ENCODE measurements at places on chromosomes 12 and 14.
A peak's percentile ranks its signal among the peaks of the same experiment; 100 is the strongest.

DNA sequence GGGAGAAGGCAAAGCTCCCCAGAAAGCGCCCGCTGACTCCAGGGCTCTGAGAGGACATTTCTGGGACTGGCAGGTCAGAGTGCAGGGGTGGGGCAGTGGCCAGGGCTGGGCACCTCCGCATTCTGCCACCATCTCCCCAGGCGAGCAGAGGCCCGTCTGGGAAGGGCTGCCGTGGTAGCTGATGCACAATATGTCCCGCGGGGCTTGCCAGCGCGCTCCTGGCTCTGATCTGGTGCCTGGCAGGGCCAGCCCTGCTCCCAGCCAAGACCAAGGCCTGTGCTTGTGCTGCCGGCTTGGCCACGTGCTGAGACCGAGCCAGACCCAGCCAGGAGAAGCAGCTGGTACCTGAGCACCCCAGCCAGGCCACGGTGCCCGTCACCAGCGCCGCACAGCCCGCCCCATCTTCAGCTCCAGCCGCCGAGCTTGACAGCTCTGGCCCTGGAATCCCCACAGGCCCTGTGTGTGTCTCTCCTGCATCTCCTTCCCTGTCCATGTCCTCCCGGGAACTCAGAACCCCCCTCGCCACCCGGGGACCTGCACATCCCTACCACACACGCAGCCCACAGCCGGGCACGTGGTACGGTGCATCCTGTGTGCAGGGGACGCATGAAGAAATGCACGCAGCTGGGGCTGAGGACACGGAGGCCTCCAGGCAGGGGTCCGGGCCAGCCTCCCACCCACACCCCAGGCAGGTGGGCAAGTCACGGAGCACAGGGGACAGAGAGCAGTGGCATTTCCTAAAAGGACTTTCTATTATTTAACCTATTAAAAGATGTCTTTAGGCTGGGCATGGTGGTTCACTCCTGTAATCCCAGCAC, 68.6 kb upstream of the C14orf180 start:
- DNase-seq: no peak

DNA sequence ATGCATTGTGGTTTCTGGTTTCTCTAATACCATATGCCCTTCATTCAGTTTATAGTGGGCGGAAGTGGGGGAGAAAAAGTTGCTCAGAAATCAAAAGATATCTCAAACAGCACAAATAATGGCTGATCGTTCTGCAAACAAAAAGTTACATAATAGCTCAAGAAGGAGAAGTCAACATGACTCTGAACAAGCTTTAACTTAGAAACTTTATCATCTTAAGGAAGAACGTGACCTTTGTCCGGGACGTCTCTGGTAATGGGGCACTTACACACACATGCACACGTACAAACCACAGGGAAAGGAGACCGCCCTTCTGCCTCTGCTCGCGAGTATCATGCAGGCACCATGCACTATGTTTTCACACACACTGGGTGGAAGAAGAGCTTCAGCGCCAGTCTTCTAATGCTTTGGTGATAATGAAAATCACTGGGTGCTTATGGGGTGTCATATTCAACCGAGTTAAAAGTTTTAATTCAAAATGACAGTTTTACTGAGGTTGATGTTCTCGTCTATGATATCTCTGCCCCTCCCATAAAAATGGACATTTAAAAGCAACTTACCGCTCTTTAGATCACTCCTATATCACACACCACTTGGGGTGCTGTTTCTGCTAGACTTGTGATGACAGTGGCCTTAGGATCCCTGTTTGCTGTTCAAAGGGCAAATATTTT, 4.7 kb downstream of the FOS start:
- DNase-seq: no peak

- peak; percentile 14 for DNase-seq
These were observed 26.9 kb downstream of the FIGNL2 start for GRCh38 chr12:51821440-51822260.

DNA sequence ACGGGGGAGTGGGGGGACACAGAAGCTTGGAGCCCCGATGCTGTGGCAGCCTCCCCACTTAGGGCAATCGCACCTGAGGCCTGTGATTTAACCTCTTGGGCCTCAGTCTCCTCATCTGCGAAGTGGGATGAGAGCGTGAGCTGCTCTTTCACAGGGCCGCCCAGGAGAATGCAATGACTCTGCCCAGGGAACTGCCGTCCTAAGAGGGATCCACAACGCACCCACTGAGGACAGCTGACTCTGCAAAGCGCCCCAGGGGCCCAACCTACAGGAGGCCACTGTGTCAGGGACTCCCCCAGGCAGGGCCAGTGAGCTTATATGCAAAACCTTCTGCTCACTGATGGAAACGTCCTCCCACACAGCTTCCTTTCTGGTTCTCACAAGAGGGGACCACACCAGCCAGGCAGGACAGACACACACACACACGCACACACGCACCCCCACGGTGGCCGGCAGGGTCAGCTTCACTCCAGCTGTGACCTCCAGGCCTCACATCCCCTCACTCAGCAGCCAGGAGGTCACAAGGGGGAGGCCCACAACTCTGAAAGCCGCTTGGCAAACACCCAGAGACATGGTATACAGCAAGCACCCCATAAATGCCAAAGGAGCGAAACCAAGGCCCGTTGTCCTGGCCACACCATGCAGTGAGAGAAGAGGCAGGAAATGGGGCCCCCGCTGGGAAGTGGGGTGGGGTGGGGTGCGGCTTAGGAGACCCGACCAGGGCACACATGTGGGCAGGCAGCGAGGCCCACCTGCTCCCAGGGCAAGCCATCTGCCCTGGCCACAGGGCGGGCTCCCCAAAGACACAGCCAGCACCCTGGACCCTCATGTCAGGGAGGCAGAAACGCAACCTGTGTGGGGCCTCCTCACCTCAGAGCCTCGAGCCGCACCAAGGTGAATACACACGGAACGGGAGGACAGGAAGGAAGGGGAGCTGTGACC, 73.3 kb downstream of the NCOR2 start:
- no peak for DNase-seq

- DNase-seq: no peak
These were observed 7.3 kb downstream of the PPP2R5E start for GRCh38 chr14:63535918-63536317.

DNA sequence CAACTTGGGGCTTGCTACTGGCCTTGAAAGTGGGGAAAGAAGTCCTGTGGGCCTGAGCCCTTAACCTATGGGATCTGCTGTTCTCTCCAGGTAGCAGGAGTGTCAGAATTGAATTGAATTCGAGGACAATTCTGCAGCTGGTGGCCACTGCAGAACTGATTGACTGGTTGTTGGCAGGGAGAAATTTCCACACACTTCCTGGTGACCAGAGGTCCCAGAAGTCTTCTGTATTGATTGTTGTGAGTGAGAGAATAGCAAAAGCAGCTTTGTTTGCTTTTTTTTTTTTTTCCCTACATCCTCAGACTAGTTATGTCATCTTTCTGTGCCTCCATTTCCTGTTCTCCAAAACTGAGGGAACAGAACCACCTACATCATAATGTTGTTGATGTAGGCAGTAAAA, 64.1 kb downstream of the PRICKLE1 start:
- no peak for DNase-seq

GRCh38 chr14:75371297-75371696, 56.5 kb upstream of the JDP2 start:
- no peak for DNase-seq

- peak; percentile 62 for DNase-seq
These were observed 269.4 kb upstream of the NOVA1 start for GRCh38 chr14:26867171-26867757.

- DNase-seq: no peak
These were observed 44.1 kb downstream of the FBXW8 start for GRCh38 chr12:116954710-116955381.

DNA sequence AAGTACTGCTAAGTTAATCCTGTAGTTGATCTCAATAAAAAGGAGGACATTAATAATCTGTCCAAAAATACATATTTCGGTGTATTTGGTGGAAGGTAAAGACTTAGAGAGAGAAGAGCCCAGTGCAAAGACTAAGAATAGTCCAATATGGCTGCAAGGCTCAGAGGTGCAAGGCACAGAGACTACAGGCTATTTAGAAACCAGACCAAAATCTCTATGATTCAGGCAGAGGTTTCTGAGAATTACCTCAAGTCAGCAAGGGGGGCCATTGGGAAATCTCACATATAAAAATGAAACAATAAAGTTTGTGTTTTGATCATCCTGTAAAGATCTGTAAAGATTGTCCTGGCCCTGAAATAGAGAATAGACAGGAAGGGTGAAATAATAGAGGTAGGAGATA, 1173.0 kb downstream of the VRK1 start:
- no peak for DNase-seq

GRCh38 chr14:59771577-59771976, 99.0 kb downstream of the RTN1 start:
- no peak for DNase-seq

DNA sequence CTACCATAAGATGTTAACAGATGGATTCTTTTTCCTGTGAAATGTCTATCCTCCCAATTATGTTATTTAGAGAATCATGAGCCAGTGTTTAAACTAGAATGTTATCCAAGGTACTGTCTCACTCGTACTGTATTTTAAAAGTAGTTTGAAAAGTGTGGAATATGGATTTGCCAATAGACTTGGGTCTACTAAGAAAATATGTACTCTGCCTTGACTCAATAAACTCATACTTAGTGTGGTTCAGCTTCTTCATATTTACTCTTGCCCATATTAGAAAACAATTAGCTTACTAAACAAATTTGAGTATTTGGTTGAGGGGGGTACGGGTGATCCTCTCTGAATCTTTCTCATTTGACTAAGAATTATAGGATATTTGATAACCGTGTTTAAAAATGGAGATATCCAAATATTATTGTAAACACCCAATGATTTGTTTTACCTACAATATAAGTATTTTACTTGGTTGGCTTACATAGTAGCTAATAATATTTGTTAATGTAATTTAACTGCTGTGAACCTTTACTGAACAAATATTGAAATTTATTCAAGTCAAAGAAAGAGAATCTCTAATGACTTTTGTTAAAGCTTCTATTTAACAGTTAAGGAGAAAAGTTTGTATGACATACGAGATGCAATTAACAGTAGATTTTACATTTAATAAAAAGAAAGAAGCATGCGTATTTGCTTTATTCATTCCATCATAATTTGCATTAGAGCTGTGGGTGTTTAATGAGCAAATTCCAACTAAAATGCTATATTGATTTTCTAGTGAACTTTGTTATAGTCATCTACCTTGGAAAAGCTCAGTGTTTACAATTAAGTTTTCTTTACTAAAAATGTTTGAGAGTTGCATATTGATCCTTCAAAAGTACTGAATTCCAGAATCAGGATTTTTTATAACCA, 81.2 kb downstream of the MIPOL1 start:
- DNase-seq: no peak

- DNase-seq: no peak
These were observed 1.2 kb downstream of the TMEM120B start for GRCh38 chr12:121713793-121714192.

GRCh38 chr12:89678225-89678624, 30.4 kb downstream of the ATP2B1 start:
- DNase-seq: peak; percentile 24

DNA sequence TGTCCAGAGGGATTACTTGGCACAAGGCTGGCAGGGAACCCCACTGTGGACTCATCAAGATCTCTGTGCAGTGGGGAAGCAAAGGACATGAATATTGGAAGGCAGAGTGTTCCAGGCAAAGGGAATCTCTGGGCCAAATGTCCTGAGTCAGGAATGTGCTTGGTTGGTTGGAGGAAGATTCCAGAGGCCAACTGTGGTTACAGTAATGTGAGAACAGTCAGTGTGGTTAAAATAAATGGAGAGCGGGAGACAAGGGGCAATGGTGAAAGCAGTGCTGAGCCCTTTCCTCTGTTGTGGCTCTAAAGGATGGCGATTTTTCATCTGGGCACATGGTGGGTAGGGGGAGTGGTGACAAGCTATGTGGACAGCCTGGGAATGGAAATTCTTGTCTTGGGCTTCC, 948.2 kb downstream of the BCL11B start:
- no peak for DNase-seq

DNA sequence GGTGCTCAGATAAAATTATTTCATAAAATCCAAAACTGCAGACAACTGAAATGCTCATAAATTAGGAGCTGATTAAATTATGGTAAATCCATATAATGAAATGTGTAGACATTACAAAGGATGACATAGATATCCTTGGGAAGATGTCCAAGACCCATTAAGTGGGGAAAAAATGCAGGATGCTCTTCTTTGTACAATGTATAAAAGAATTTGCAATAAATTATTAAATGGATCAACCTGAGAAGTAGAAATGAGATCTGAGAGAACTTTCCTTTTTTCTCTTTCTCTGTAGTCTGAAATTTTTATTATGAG, 336.4 kb upstream of the E2F7 start:
- DNase-seq: no peak

DNA sequence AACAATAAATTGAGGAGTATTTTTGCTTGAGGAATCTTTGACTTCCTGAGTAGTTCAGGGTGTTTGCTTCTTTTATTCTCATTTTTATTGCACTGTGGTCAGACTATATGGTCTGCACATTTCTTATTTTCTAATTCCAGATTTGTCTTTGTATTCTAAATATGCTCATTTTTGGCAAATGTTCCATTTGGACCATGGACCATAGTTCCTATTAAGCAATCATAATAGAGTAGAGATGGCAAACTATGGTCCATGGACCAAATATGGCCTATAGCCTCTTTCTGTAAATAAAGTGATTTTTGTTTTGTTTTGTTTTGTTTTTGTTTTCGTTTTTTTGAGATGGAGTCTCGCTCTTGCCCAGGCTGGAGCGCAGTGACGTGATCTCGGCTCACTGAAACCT, 2.1 kb downstream of the GPRC5A start:
- no peak for DNase-seq

GRCh38 chr12:124302807-124303578, 8.1 kb downstream of the RFLNA start:
- no peak for DNase-seq

DNA sequence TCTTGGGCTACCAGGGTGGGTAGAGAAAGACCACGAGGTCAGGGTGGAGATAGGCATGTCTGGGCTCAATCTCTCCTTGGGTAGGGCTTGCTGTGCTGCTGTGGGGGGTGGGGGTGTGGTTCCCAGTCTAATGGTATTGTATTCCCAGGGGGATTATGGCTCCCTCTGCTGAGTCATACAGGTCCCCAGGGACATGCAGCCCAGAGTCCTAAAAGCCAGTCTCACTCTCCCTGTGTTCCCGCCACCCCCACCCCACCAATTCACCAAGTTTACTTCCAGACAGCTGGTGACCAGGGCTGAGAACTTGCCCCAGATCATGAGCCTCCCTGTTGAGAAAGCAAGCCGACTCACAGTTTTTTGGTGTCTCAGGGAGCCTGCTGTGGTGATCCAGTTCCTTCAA, 367.6 kb downstream of the C12orf75 start:
- DNase-seq: no peak

- DNase-seq: no peak
These were observed 57.4 kb upstream of the PPP2R5C start for GRCh38 chr14:101704140-101704539.

- no peak for DNase-seq
These were observed 23.0 kb downstream of the GLRX5 start for GRCh38 chr14:95557832-95558231.

All from NCI-H1417 (cell line).